ENCODE measurements at places on chromosomes 12 and 14.

DNA sequence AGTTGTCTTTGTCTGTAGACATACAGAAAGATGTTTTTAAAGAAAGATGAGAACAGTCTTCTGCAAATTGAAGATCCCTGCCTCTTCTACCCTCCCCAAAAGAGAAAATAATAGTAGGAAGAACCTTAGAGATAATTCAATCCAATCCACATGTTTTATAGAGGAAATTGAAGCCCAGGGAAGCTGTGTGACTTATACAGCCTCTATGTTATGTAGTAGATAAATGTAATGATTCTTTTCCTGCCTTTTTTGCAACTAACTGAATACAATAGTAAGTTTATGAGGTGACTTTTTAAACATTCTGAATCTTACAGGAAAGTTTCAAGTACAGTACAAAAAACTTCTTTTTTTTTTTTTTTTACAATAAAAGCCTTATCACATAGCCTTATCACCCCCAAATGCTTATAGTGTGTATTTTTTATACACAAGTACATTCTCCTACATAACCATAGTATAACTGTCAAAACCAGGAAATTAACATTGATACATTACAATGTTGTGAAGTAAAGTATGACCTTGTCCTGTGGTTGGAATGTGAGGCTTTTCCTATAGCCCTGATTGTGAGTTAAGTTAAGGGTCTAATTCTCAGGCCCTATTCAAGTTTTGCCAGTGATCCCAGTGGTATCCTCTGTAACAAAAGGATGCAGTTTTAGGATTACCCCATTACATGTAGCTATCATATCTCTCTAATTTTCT lies 94.4 kb downstream of the FIGNL2 start:
- no peak for DNase-seq

GRCh38 chr12:130151846-130152245 lies 10.4 kb upstream of the FZD10 start:
- no peak for DNase-seq

- DNase-seq, result peak; percentile 96
Observed at GRCh38 chr12:118330421-118331018, 42.2 kb downstream of the TAOK3 start.

DNA sequence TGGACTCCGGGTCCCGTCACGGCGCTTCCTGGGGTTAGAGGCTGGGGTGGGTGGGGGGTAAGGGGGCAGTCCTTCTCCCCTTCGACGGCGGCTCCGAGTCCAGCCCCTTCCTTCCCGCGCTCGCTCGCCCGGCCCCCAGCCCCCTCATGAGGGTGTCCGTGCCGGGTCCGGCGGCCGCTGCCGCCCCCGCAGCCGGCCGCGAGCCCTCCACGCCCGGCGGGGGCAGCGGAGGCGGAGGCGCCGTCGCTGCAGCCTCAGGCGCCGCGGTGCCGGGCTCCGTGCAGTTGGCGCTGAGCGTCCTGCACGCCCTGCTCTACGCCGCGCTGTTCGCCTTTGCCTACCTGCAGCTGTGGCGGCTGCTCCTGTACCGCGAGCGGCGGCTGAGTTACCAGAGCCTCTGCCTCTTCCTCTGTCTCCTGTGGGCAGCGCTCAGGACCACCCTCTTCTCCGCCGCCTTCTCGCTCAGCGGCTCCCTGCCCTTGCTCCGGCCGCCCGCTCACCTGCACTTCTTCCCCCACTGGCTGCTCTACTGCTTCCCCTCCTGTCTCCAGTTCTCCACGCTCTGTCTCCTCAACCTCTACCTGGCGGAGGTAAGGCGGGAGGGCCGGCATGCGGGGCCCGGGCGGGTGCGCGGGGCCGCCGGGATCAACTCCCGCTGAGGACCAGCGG lies 500 bp downstream of the GPR137C start:
- peak; percentile 58 for DNase-seq

- no peak for DNase-seq
Observed at GRCh38 chr14:102008891-102009290, 44.5 kb downstream of the DYNC1H1 start.

DNA sequence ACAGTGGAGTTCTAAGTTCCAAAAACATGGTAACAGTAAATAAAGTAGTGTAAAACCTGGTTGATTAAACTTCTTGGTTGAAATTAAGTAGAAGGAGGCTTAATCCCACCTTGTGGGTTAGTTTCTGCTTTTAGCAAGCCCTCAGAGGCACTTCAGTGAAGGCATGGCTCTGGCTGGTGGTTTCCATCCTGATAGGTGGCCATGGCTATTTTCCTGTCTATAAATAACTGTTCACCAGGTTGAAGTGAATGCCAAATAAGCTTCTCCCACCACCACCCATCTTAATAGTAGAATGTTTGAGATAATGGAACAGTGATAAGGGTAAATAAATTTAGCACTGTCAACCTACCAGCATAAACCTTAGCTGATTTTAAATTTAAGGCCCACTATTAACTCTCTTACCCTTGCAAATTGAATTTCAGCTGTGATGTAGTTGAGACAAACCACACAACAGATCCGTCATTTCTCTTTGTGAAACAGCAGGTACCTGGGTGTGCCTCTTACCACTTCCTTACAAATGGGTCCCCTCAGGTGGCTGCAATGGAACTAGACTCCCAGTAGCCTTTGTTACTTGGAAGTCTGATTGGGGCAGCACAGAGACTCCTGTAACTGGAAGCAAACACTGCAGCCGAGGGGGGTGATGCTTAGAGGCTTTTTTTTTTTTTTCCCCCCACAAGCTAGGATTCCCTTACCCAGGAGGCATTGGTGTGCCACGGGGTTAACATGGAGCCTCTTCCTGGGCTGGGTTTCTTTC lies 41.4 kb downstream of the DAAM1 start:
- no peak for DNase-seq

GRCh38 chr12:7038591-7038990 lies 20.3 kb upstream of the LPCAT3 start:
- peak; percentile 51 for DNase-seq

- no peak for DNase-seq
Observed at GRCh38 chr12:93245543-93245942, 132.2 kb upstream of the NUDT4 start.

DNA sequence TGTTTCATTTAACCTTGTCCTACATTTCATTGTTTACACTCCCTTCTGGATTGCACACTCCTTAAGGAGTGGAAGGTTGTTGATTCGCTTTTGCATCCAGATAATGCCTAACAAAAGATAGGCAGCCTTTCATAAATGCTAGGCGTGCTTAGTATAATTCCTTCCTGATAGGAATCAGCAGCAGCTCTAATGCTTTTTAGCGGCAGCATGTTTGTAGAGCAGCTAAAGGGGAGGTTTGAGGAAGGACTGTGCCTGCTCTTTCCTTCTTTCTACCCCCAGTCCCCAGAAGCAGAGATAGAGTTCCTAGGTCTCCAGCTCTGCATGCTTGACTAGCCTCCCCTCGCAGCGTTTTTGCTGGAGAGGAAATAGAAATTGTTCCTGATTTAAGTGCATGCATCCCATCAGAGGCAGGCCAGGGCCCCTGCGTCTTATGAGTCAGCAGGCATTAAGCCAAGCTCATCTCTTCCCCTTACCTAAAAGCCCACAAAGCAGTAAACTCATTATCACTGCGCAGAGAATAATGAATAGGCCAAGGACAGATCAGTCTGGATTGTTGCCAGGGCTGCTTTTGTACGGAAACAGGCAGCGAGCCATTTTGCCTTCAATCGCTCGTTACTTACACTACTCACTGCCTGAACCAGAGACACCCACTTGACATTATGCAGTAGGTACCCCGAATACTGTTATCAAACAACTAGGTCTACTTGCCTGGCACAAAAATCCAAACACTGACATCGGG lies 14.0 kb upstream of the TBPL2 start:
- peak; percentile 62 for DNase-seq

DNA sequence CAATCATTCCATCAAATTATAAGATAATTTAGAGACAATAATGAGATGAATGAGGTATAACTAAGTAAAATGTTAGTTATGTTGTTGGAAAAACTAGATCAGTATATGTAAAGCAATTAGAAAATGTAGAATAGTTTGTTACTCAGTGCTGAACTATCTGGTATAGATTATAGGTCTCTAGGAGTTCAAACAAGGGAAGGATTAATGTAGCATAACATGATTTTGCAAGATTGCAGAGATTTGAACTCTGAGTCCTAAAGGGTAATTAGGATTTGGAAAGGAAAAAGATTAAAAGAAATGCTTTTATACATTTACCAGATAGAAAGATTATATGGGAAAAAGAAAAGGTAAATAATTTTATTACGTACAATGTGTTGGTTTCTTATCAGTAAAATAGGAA lies 246.3 kb downstream of the KCNC2 start:
- DNase-seq, result no peak

DNA sequence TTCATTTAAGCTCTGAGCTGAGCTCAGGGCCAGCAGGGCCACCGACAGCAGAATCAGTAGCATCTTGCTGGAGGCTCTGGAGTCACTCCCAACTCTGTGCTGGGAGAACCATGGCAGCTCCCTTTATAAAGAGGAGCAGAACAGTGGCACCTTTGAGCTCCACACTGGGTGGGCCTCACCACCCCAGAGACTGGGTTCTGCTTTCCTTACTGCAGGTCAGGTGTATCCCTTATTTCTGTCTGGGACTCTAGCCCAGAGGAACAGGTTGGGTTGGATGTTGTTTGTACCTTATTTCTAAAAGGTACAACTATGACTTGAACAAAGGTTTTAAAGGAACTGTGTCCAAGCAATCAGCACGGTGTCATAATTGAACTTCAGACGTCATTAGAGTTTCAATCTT lies at the start of gene PRB3:
Gene PRB3 (minus strand): TSS at position 101 of the 400 bp plus-strand sequence. CDS start 38 bp downstream, at position 63.
- no peak for DNase-seq

DNA sequence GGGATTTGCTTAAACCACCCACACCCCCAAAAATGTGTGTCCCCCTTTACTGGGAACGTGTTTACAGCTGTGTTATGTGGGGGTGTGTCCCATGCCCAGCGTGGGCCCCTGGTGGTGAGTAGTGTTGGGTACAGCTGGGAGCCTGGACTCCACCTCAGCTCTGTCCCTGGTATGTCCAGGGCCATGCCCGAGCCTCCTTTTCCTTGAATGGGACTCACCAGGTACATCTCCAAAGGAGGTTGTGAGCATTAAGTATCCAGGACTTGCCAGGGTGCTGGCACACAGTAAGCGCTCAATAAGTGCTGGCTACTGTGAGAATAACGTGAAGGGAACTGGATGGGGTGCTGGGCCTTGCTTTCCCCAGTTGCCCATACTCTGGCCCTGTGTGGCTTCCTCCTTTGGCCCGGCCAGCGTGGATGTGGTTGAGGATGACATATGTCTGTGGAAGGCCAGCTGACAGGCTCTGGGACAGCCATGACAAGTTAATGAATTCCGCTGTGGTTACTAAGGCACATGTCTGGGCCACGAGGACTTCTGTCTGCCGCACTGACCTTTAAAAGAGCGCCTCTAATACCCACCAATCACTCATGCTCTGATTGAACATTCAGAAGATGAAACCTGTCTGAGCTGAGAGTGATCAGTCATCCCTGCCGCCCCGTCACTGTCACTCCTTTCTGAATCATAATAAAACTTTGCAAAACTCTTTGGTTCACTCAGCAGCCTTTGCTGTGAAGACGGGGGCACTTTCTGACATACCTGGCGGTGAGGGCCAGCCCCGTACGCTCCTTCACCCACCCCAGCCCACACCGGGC lies 74.7 kb downstream of the DIO3 start:
- peak; percentile 16 for DNase-seq

GRCh38 chr12:55823419-55823818 lies 5.6 kb downstream of the ORMDL2 start:
- DNase-seq, result no peak

DNA sequence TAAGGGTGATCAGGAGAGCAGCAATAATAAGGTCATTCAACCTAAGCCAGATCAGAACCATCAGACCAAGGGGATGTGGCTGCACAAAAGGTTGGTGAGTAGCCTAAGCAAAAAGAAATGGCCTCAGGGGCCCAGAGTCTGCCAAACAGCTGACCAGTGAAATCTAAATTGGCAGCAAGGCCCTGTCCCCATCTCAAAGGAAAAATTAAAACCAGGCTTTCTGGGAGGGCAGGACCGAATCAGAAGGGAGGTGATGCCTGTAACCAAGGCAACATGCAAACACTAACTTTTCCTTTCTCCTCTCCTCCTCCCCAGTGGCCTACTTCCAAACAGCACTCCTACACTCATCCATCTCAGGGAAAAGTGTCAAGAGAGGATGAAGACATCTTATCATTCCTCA lies 256.4 kb downstream of the NUAK1 start:
- no peak for DNase-seq

DNA sequence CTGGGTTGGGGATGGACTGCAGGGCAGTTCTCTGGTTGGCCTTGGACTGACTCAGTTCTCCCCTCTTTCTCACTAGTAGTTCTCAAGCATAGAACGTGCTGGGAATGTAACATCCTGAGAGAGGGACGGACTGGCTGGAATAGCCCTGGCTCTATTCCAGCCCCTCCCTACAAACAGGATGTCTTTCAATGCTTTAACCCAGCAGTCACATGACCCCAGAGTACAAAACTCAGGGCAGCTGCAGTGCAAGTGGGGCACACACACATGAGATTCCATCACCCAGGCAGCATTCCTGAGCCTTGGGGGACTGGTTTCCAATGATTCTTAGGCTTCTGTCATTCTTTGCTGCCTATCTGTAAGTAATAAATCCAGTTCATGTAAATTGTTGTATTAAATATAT lies 1.6 kb upstream of the ACOT6 start:
- DNase-seq, result no peak

DNA sequence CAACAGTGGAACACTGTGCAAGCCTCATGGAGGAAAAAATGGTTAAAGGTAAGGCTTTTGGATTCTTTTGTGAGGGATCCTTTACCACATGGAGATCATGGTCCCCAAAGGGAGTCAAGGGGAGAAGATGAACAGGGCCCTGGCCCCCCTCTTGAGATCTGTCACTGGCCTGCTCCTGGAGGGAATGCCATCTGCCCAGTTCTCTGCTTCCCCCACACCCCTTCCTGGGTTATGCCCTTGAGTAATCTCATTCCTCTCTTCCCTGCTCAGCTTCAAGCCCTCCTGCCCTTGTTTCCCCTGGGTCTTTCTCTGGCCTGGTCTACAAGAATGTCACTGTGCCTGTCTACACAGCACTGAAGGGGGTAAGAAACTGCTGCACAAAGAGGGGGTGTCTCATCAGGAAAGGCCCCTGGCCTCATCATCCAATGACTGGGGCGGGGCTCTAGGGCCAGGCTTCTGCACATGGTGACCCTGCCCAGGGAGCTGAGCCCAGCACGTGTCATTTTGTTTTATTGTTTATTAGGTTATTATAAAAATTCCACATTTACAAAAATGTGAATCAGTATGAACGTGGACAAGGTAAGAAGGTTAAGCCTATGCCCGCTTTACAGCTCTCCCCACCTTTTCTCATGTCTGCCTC lies 30.3 kb downstream of the PIGH start:
- DNase-seq, result no peak

DNA sequence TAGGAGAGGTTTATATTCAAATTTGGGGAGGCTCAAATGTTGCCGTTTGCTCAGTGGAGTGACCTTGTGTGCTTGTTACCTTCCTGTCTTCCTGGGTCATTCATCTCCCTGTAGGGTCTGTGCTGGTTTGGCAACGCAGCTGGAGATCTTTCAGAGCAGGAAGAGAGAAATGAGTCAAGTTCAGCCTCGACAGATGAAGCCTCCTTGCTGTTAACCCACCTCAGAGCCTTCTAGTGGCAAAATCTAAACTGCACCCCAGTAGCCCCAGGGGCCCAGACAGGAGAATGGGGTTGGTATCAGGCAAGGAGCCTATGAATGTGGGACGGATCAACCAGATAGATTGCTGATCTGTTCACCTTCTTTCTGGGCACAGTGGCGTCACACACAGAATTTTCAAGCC lies 999.3 kb downstream of the VRK1 start:
- no peak for DNase-seq

GRCh38 chr14:62006116-62006731 lies 244.0 kb downstream of the SNAPC1 start:
- DNase-seq, result no peak

GRCh38 chr12:105382771-105383622 lies 52.5 kb downstream of the C12orf75 start:
- peak; percentile 70 for DNase-seq

- DNase-seq, result peak; percentile 28
Observed at GRCh38 chr14:29222671-29223268, 456.2 kb downstream of the FOXG1 start.
